Left forelimb (tissue), 1 donor: ENCODE measurements at places on chromosomes 12 and 14.

DNA sequence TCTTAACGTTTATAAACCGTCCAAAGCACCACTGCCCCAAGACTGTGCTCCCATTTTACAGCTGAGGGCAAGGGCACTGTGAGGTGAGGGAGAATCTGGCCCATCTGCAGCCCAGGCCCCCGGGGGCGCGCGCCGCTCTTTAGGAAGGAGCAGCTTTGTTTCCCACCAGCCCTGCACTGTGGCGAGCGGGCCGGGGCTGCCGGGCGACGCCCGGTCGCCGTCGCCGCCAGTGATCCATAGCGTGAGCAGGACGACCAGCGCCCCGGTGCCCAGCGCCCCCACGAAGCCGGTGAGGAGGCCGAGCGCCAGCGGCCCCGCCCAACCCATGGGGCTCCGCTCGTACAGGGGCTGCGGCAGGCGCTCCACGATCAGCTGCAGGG, 34.6 kb downstream of the FIGNL2 start:
- DNase-seq, result no peak

DNA sequence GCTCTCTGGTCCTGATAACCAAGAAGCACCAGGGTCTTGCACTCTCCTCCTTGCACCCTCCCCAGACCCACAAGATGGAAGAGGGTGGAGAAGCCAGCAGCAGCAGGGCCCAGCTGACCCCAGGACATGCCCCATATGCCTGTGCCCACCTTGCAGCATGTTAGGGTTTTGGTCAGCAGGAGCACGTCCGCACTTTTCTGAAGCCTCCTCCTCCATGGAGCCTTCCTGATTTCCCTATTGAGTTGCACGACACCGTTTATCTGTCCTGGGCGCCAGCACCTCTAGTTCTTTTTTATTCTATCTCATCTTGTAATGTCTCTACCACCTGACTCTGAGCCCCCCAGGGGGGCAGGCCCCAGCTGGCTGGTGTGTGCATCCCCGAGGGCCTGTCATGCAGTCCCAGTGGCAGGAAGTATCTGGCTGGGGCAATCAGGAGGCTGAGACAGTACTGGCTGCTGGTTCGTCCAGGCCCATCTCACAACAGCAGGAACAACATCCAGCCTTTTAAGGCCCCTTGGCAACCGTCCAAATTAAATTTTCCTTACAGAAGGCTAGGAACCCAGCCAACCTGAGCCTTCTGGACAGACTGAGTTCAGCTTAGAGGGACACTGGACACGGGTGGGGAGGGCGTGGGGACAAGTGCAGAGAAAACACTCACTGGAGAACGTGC, 39.6 kb downstream of the CCDC85C start:
- peak; percentile 78 for DNase-seq

DNA sequence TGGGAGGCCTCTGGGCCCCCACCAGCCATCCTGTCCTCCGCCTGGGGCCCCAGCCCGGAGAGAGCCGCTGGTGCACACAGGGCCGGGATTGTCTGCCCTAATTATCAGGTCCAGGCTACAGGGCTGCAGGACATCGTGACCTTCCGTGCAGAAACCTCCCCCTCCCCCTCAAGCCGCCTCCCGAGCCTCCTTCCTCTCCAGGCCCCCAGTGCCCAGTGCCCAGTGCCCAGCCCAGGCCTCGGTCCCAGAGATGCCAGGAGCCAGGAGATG, 729 bp upstream of the GAPDH start:
- DNase-seq, result no peak

DNA sequence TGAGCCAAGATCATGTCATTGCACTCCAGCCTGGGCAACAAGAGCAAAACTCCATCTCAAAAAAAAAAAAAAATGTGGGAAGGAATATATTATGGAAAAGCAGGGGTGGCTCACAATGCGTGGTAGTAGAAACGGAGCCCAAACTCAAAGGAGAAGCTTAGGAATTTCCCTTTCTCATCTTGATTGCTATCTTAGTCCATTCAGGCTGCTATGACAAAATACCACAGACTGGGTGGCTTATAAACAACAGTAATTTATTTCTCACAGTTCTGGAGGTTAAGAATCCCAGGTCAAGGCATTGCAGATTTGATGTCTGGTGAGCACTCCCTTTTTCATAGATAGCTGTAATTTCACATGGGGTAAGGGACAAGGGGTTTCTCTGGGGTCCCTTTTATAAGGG, 153.8 kb upstream of the KRR1 start:
- no peak for DNase-seq

DNA sequence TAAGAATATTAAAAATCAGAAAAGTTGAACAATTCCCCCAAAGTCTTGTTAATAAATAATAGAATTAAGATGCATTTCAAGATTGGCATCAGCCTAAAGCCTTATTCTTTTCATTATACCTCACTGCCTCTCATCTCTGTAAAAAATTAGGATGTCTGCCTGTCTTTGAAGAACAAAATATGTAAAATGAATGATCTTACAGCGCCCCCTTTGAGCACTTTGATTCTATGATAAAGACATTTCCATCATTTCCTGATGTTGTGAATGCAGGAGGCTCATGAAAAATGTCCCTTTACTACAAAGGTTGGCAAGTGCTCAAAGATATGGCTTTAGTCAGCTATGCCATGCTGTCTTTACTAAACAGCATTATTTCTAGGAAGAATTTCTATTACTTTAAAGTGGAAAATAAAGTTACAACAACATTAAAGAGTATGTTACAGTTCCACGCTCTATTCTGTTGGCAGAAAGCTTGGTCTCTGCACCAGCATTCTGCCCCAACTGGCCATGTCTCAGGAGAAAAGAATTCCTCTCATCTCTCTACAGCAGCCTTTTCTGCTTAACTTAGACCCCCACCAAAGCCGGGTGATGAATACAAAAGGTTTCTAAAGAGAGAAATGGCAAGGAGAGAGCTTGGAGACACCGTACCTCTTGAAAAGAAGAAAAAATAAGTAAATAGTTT, 95.1 kb downstream of the LLPH start:
- no peak for DNase-seq

DNA sequence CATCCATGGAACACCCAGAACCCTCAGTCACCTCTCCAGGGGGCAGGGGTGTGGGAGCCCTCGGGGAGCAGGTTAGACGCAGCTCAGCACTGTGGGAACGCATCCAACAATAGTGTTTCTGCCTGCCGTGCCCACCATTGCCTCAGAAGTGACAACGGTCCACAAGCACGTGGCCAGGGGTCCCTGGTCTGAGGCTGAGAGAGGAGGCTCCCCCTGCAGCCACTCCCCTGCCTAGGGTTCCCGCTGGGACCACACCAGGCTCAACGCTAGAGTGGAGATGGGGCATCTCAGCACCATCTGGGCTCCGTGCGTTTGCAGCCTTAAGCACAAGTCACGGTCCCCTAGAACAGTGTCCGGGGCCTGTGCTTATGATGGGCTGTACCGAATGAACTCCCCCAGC, 62.7 kb downstream of the TESC start:
- no peak for DNase-seq

DNA sequence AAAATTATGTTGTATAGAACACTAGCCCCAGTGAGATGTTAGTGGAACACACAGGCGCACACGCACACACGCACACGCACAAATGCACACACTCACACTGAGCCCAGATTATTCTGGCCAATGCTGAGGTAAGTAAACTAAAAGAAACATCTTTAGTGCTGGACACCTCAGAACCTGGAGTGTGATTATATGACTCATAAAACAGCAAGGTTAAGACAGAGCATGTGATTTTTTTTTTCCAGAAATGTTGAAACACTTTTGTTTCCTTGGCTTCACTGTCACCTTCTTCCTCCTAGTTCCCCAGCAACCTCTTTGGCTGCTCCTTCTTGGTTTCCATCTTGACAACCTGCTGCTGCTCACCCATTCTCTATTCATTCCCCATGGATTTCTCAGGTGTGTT, 141.0 kb upstream of the ALG10B start:
- DNase-seq, result no peak

- no peak for DNase-seq
These were observed 32.0 kb upstream of the SEL1L start for GRCh38 chr14:81565441-81566290.

DNA sequence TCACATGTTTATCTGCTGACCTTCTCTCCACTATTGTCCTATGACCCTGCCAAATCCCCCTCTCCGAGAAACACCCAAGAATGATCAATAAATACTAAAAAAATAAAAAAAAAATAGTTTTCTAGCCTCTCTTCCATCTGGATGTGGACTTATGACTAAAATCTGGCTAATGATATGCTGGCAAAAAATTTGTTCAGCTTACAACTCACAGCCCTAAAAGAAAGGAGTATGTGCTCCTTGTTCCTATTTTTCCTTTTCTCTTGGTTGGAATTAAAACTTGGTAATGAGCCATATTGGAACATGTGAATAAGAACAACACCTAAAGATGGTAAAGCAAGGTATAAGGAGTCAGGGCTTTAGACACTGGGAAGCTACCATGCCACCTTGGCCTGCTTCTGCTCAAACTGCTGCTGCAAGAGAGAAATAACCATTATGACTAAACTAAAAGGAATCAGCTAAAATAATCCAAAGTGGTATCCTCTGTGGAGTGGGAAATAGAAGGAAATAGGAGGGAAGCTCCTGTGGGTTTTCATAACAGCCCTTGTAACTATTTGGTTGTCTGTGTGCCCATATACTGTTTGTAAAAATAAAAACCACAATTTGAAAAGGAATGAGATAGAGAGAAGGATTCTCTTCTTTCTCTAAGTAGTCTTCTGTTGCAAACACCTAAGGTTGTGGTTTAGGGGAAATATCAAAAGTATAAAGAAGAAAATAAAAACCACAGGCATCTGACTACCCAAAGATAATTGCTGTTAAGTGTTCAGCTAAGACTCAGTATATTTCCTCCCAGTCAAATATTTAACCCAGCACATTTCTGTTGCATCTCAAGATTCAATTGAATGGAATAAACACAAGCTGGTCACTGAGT, 53.8 kb downstream of the SDR9C7 start:
- DNase-seq, result no peak
